ENCODE measurements at places on chromosomes 7 and 10.

DNA sequence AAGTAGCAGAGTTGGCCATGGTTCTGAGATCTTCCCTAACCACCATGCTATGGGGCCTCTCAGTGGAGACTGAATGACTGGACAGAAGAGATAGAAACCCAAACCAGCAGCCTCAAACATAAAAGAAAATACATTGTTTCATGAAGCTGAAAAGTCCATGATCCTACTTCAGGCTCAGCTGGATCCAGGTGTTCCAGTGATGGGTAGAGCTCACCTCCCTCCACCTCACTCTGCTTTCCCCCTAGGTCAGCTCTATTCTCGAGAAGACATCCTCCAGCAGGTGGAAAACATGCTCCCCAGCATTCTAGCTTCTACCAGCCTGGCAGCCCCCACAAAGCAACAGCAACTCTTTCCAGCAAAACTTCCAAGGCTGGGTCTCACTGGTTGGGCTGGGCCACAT, 132.1 kb downstream of the OAT start:
- no peak for DNase-seq

DNA sequence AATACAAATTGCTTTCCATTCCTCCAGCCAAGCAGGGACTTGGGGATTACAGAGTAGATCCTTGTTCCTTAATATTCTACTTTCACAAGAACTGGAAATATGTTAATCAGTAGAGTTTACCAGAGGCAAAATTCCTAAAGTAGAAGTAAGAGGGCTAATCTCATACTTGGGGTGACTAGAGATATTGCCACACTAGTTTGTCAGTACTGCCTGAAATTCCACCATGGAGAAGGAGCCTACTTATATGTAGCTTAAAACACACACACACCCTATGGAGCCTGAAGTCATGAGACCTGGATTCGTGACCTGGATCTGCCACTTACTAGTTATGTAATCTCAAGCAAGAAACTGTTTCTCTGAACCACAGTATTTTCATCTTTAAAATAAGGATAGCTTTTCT, 33.9 kb downstream of the STRIP2 start:
- no peak for DNase-seq

- DNase-seq = no peak
Measured at GRCh38 chr7:2975821-2976371, 67.8 kb downstream of the CARD11 start.

DNA sequence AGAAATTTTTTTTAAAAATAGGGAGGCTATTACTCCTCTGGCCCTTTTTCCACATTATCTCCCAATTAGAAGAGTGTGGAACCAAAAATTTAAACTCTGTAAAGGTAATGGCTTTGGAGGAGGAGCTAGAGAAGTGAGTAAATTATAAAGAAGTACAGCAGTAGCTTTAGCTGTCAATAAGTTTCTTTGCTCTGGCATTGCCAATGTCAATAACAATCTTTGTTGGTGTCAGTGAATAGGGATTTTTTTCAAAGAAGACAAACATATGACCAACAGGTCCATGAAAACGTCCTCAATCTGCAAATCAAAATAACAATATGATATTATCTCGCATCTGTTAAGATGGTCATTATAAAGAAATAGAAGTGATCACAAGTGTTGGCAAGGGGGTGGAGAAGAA, 227.1 kb upstream of the MBL2 start:
- DNase-seq = no peak

GRCh38 chr7:12788591-12788990, 101.2 kb downstream of the ARL4A start:
- DNase-seq = no peak

DNA sequence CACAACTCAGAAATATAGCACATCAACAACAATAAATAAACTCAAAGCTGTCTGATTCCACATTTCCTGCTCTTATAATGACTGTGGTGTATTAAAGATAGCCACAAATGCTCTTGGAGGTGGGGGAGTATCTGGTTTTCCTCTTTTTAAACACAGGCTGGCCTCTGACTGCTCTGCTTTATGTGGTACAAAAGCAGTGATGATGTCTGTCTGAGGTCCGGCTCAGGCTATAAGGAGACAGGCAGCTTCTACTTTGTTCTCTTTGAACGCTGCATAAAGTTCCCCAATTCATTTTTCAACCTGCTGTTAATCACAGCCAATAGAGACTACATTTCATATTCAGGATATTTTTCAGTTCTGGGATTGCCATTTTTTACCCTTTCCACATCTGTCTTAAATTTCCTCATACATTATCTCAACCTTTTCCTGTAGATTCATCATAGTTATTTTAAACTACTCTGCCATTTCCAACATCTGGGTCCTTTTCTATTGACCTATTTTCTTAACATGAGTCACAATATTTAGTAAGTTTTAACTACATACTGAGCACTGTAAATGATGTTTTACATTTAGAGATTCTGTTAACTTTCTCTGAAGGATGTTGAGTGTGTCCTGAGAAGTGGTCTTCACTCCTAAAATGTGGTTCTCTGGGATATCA, 64.9 kb downstream of the CRPPA start:
- DNase-seq = no peak

- DNase-seq = no peak
Measured at GRCh38 chr10:119642556-119643111, 8.5 kb upstream of the BAG3 start.

- peak; percentile 71 for DNase-seq
Measured at GRCh38 chr10:21069929-21070700, 173.0 kb upstream of the NEBL start.

- DNase-seq = no peak
Measured at GRCh38 chr7:41738336-41738735, 35.4 kb upstream of the INHBA start.

- no peak for DNase-seq
Measured at GRCh38 chr10:83492004-83492403, 647.3 kb upstream of the GHITM start.

- no peak for DNase-seq
Measured at GRCh38 chr10:571688-572451, 117.6 kb downstream of the DIP2C start.

DNA sequence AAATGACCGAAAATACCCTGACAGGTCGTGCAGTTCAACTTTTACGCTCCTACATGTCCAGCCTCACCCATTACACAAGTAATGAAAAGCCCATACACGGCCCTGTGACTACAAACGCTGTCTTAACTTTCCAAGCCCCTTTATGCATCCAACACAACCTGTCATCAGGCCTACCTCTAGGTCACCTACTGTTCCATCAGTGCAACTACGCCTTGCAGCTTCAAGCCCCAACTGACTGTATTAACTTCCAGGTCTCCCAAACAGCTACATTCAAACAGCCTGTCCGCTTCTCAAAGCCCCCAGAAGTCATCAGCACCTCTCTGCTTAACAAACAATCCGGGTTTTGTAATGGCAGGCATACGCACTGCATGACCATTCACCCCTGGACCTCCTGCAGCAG, 19.2 kb downstream of the ZNF107 start:
- DNase-seq = no peak

DNA sequence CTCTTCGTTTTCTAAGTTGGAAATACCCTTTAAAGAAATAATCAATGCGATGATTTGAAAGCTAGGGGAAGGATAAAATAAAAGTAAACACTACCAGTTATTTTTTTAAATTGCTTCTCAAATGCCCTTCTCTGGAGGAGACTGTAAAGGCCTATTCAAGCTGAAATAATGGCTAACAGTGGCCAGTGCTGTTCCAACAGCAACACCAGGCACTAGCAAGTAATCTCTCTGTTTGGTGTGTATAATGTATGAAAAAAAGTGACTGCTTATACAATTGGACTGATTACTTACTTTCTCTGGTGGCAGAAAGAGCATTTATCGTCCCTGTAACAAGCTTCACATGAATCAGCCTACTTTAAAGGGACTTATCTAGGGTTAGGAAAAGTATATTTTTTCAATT, 102.7 kb downstream of the CSTF2T start:
- DNase-seq = no peak

GRCh38 chr7:79854621-79855020, 280.0 kb upstream of the GNAI1 start:
- DNase-seq = no peak

DNA sequence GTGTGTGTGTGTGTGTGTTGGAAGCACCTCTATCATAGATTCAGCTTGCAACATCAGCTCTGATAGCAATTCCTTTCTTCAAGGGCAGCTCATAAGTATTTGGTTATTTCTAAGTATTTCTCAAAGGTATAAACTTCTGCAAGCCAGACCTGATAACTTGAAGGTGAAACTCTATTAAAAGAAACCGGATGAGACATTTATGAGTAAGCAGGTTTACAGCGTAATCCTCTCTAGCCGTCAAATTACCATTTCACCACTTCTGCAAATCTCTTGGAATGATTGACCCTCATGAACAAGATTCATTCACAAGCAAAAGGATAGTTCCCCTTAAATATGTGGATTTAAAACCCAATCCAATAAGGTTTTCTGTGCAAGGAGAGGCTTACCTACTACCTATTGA, 23.1 kb downstream of the PDE1C start:
- no peak for DNase-seq

- DNase-seq = no peak
Measured at GRCh38 chr7:40697653-40698052, 562.8 kb downstream of the SUGCT start.

GRCh38 chr7:149718730-149719049, 54.7 kb downstream of the ZNF467 start:
- DNase-seq = no peak

GRCh38 chr7:14322724-14323123, 333.3 kb upstream of the ETV1 start:
- no peak for DNase-seq

- DNase-seq = no peak
Measured at GRCh38 chr7:110898516-110898915, 192.4 kb upstream of the LRRN3 start.

DNA sequence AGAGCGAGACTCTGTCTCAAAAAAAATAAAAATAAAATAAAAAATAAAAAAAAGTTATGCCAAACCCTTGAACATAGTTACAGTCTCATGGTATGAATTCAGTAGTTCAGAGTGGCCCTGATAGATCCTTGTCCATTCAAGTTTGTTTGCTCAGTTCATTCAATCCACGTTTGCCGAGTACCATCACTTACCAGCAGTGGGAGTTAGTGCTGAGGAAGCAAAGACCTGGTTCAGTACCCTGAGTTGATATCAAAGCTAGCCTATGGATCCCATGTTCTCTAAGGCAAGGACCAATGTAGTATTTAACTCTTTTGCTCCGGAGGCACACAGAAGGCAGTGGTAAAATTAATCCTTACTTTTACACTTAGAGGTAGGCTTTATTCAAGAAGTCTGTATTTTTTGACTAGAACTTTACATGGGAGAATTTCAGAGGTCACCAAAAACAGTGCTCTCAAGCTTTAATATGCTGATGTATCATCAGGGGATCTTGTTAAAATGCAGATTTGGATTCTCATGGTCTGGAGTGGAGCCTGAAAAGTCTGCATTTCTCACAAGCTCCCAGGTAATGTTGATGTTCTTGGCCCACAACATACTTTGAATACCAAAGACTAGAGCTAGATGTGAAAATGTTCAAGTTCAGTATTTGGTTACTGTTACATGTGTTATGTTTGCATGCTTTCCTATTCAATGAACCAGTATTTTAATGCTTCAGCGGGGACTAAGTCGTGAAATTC, 38.1 kb upstream of the HBP1 start:
- no peak for DNase-seq

GRCh38 chr7:99739699-99740572, 4.9 kb upstream of the CYP3A7 start:
- DNase-seq = no peak

GRCh38 chr10:48603421-48604038, 1.3 kb downstream of the ARHGAP22 start:
- DNase-seq = no peak

- DNase-seq = no peak
Measured at GRCh38 chr7:76057813-76058145, 9.9 kb downstream of the MDH2 start.

GRCh38 chr7:730501-731439, 3.7 kb upstream of the PRKAR1B start:
- DNase-seq = no peak

GRCh38 chr10:4101918-4102654, 317.1 kb upstream of the KLF6 start:
- no peak for DNase-seq

DNA sequence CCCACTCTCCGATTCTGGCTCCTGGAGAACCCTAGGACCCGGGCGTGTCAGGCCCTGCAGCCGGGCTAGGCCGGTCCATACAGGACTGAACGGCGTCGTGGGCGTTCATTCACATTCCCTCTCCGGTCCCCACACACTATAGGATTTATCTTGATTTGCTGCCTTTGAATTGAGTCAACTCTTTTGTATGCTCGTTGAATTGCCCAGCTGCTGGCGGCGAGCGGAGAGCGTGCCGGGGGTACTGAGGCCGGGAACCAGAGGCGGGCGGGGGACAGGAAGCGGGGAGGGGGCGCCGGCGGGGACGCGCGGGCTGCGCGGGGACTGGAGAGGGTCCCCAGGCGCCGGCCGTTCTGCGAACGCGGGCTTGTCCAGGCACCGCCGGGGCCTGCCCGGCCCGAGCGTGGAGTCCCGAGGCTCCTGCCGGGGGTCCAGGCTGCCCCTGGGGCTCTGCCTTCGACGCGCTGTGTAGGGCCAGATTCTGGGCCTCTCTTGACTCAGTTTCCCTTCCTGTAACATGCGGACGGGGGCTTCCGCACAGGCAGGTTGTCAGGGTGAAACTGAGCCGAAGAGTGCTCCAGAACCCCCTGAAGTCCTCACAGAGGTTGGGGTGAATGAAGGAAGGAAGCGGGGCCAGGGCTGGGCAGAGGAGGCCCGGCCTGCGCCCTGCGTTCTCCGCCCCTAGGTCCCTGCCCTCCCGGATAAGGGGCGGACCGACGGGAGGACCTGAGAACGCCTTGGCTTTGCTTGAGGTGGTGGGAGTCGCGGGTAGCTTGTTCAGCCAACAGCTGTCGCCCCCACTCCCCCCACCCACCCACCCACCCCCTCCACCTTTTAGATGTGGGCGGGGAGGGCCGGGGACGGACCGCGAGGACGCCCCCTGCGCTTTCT, 769 bp upstream of the ELFN1 start:
- DNase-seq = peak; percentile 46

DNA sequence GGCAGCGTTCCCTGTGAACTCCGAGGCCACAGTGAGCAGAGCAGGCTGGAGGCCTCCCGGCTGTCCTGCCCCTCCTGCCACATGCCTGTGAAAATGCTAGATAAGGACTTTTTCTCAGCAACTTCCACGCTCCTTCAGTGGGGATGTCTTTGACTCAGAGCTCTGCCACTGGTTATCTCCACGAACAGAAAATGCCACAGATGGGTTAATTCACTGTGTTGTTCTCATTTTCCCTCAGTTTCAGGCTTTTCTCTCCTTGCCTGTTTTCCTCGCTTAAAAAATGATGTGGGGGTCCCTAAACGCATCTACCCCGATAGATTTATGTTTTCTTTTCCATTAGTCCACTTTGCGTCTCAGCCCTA, 51.3 kb downstream of the IKZF1 start:
- DNase-seq = no peak
